ENCODE measurements at places on chromosomes 12 and 14. TPM values are rescaled to one million over a fixed set of nuclear protein-coding genes. Genes with fewer than 3 reads are reported as not detected.

The PLA2G1B gene
- 4.0 TPM for polyA plus RNA-seq

The SLC38A4 gene
- 0.44 TPM for polyA plus RNA-seq

The PRKD1 gene
- polyA plus RNA-seq: 6.9 TPM

The P2RX2 gene
- 0.44 TPM for polyA plus RNA-seq

The LUM gene
- 448 TPM for polyA plus RNA-seq

The NPFF gene
- polyA plus RNA-seq: not detected

The MANSC4 gene
- 0.07 TPM for polyA plus RNA-seq

The TPPP2 gene
- polyA plus RNA-seq: 0.80 TPM

The TRIM9 gene
- polyA plus RNA-seq: 3.7 TPM

The NAV3 gene
- 6.5 TPM for polyA plus RNA-seq

DNA sequence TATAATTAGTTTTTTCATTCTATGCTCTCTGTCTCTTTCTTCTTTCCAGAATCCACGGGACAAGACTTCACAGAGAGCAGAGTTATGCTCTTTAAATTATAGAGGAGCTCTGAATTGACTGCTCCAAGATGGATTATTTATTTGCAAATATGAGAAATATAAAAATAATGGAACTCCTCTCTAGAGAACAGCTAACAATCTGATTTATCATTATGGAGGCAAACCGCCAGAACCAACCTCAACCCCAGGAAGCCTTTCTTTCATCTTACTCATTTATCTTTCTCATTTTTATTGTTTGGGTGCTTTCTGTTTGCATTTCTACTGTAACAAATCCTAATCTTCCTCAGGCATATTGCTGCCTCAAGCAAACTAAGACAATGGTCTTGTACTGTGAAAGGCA, 216.5 kb downstream of the C12orf50 start:
- no peak for DNase-seq

DNA sequence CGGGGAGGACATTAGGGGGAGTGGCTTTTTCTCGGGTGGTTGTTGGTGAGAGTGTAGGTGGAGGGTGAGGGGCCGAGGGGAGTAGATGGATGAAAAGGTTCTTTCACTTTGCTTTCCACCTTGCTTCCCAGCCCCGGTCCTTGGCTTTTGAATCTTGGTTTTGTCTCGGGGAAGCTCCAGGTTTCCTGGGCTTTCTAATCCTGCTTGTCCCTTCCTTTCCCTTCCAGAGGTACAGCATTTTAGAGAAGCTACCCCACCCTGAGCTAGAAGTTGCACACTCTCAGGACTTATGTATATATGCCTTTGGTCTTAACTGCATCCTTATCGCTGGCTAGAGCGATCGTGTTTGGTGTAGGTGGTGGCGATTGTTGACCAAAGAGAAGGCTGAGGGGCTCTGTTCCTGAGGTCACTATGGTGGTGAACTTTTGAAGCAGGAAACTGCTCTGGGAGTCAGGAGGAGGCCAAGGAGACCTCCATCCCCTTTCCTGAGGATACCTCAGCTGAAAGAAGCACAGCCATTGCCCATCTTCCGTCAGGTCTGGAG, 862 bp downstream of the PIP4K2C start:
- DNase-seq: no peak

GRCh38 chr14:102088012-102088792, 1.4 kb upstream of the HSP90AA1 start:
- DNase-seq: peak; percentile 62

DNA sequence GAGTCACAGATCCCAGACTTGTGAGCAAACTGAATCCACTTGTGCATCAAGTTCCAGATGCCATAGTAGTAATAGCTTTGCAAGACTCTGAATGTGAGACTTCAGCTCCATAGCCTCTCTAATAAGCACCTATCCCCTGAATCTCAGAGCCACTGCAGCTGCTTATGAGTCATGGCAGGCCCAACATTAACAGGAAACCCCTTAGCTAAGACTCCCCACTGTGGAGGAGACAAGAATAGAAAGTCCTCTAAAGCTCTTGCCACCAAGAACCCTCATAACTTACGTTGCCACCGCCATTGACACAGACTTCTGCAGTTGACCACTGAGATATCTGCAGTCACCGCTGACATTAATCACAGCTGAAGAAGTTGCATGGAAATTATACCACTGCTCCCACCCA, 62.9 kb upstream of the PDE3A start:
- DNase-seq: no peak

GRCh38 chr14:25400607-25401206, 350.8 kb upstream of the STXBP6 start:
- peak; percentile 81 for DNase-seq

DNA sequence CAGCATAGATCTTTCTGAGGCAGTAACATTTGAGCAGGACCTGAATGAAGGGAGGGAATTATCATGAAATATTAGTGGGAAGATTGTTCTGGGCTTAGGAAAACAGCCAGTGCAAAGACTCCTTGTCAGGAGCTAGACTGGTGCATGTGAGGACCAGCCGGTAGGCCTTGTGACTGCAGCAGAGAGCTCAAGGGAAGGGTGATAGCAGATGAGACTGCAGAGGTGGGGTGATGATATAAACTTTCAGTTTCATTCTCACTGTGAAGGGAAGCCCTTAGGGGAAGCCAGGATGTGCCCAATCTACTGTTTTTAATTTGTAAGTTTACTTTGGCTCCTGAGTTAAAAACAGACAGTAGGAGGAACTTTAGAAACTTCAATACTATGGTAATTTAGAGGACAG, 12.4 kb downstream of the IL22 start:
- DNase-seq: peak; percentile 26

GRCh38 chr14:103126873-103127304, 3.6 kb downstream of the TNFAIP2 start:
- DNase-seq: peak; percentile 51

- no peak for DNase-seq
Measured at GRCh38 chr12:89932954-89933353, 224.3 kb upstream of the ATP2B1 start.

- DNase-seq: no peak
Measured at GRCh38 chr14:37443461-37443860, 151.6 kb downstream of the FOXA1 start.

- no peak for DNase-seq
Measured at GRCh38 chr14:61518403-61518802, 176.9 kb upstream of the HIF1A start.

DNA sequence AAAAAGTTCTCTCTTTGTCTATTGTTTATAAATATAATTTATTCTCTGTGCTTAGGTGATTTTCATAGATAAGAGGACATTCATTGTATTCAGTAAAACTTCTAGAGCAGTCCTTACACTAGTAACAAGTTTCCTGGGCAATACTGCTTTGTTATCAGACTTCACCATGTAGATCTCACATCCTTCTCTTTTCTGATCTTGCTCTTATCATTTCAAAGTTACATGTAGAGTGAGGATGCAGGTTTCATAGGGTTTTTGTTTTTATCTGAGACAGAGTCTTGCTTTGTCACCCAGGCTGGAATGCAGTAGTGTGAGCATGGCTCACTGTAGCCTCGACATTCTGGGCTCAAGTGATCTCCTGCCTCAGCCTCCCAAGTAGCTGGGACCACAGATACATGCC, 789.5 kb downstream of the DIO2 start:
- DNase-seq: no peak

- no peak for DNase-seq
Measured at GRCh38 chr14:61581955-61582615, 113.2 kb upstream of the HIF1A start.

DNA sequence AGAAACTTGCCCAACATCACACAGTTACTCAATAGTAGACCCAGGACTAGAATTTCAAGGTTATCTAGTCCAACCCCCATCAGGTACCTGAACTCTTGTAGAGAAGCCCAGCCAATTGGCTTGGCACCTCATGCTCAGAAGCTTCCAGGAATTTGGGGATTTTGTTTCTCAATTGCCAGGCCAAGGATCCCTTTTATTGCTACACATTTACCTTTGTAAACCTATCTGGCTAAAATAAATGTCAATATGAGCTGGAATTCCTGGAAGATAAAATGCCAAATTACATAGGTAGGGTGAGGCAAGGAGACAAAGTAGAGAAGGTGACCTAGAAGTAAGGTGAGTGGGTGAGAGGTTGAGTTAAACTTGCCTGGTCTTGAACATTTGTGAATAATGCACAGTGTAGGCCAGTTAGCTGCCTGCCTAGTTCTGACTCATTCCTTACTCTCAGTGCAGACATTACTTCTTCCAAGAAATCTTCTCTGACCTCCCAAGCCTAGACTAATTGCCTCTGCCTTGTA, 36.3 kb downstream of the SDR9C7 start:
- DNase-seq: no peak

GRCh38 chr14:92760524-92760805, 12.0 kb upstream of the LGMN start:
- DNase-seq: no peak

GRCh38 chr14:21526672-21527317, 649 bp upstream of the SALL2 start:
- DNase-seq: no peak

- DNase-seq: no peak
Measured at GRCh38 chr12:63869656-63870055, 25.2 kb downstream of the SRGAP1 start.

GRCh38 chr14:57478050-57478449, 15.6 kb downstream of the CCDC198 start:
- DNase-seq: no peak

GRCh38 chr12:4276524-4277204, 3.1 kb downstream of the CCND2 start:
- DNase-seq: peak; percentile 90

DNA sequence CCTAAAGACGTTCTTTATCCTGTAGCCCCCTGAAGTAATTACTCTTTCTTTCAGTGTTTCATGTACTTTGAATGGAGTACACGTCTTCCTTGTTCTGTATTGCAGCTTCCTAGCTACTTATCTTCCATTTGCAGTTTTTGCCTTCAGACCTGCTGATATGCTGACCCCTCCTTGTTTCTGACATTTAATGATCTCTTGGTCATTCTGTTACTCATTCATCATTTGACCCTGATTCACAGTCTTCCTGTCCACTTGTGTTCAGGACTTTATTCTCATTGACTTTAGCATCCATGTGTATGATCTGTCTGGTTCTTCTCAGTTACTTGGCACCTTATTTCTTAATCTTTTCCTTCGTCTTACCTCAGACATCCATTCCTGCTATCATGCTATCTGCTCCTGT, 22.2 kb downstream of the CPSF2 start:
- no peak for DNase-seq

Measured in adrenal gland (tissue), 19 donors.